ENCODE measurements at places on chromosomes 16 and 17.

GRCh38 chr16:80599466-80599865, 58.7 kb downstream of the DYNLRB2 start:
- no peak for DNase-seq

- no peak for DNase-seq
These were observed 12.0 kb downstream of the LITAFD start for GRCh38 chr16:8893976-8894690.

- no peak for DNase-seq
These were observed 55.3 kb downstream of the NOG start for GRCh38 chr17:56648806-56649205.

DNA sequence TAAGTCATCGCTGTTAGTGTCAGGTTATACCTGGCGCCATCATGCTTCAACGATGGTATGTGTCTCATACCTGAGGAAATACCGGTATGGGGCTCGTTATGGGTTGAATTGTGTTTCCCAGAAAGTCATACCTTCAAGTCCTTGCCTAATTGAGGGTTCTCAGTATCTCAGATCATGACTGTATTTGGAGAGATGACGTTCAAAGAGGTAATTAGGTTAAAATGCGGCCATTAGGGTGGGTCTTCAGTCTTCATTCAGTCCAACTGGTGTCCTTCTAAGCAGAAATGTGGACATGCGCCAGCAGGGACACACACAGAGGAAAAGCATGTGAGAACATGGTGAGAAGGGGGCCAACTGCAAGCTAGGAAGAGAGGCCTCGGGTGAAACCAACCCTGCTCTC, 37.5 kb upstream of the XYLT1 start:
- DNase-seq = no peak

GRCh38 chr16:78284326-78284725, 184.9 kb downstream of the WWOX start:
- no peak for DNase-seq

DNA sequence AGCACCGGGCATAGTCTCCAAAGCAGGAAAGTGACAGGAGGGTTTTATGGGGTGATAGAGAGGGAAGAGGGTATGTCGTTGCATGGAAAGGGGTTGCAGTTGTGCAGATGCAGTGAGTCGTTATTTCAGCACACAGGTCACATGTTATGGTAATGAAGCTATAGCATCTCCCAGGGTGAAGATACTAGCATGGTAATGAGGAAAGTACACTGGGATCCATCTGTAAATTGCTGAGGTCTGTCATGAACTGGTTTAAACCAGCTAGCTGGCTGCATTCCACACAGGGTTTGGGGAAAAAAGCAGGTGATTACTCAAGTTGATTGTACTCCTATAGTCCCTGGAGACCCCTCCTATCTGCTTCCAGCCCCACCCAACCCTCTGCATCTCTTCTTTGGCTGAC, 11.7 kb downstream of the COX11 start:
- DNase-seq = no peak
